ENCODE measurements at places on chromosomes 12 and 14.

DNA sequence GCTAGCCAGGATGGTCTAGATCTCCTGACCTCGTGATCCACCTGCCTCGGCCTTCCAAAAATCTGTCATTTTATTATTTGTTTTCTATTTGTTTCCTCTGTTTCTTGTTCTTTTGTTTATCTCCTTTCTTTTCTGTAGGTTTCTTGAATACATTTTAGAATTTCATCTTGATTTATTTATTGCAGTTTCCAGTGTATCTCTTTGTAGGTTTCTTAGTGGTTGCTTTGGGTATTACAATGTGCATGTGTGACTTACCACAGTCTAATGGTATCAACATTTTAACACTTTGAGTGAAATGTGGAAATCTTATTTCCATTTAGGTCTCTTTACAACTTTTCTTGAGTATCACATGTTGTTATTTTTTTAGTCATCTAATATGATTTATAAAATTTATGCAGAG is 29.9 kb upstream of the MUCL1 start:
- DNase-seq, result no peak

GRCh38 chr12:27852742-27853141 is 72.7 kb upstream of the MANSC4 start:
- no peak for DNase-seq

GRCh38 chr14:98932431-98933325 is 339.3 kb downstream of the BCL11B start:
- DNase-seq, result no peak

DNA sequence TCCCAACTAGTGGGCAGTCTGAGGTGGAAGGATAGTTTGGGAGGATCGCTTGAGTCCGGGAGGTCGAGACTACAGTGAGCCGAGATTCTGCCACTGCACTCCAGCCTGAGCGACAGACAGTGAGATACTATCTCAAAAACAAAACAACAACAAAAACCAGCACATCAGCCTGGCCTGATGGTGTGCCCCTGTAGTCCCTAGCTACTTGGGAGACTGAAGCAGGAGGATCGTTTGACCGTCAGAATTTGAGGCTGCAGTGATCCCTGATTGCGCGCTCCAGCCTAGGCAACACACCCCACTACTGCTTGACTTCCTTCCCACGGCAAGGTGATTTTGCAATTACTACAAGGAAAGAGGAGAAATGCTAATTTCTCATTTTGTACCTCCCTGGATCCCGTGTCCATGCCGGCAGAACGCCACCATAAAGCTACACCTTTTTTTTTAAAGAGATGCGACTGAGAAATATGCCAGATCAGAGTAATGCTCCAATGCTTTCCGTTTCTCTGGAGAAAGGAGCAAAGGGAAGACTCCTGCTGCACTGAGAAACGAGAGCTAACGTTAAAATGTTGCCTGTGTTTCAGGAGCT is 672 bp upstream of the SCFD1 start:
- no peak for DNase-seq

- no peak for DNase-seq
Measured at GRCh38 chr14:37466623-37467088, 128.4 kb downstream of the FOXA1 start.

- no peak for DNase-seq
Measured at GRCh38 chr14:22656226-22656625, 12.1 kb upstream of the OR6J1 start.

GRCh38 chr12:45350861-45351260 is 135.0 kb downstream of the ANO6 start:
- no peak for DNase-seq

DNA sequence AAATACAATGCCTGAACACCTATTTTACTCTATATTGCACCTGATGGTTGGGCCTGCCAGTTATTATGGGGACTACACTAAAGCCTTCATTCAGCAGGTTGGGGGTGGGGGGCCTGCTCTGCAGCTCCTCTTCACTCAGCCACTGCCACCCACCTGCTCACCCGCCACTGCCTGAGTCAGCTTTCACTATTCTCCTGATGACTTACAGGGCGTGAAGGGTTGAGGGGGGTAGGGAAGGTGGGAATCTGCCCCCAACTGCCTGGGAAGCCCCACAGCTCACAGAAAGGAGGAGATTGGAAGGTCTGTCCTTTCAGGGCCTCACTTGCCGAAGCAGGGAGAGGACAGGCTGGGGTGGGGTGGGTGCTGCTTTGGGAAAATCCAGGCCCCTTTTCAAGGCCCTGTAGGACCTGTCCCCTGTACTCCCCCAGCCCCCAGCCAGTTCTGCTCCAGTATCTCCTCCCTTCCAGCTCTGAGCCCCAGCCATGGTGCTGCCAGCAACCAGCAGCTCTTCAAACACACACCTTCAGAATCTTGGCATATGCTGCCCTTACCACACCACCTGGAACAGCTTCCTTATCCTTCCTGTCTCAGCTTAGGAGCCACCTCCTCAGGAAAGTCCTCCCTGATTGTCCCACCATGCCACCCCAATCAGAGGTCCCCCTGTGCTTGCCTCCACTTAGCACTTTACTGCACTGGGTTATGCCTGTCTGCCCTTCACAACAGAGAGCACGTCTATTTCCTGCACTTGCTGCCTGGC is 33.1 kb downstream of the IRF2BPL start:
- no peak for DNase-seq

GRCh38 chr12:24297516-24297915 is 348.0 kb upstream of the SOX5 start:
- no peak for DNase-seq

DNA sequence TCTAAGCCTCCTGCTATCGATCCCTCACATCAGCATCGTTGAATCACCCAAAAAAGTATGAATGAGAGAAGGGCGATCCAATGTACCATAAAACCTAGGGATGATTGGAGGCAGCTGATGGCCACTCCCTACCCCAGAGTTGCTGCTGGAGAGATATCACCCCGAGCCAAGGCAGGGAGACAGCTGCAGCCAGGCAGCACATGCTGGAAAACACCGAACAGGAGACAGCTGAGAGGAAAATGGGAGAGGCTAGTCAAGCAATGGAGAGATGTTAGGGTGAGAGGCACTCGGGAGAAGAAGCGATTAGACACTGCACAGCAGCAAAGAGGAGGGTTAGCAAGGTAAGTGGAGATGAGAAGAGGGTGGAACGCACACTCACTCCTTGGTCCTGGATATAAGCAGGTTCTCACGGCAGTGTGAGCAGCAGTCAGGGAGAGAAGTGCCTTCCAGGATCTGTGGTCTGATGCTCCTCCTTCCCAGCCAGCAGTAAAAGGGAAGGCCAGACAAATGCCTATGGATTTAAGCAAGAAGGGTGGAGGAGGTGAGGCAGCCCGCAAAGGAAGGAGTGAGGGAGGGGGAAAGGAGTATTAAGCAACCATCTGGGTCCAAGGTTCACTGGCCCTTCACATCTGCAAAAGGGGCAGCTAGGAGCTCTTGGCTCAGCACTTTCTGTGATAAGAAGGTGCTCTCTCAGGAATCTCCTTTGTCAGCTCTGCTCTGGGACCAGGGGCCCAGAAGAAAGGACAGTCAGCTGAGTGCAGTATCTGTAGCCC is at the start of gene SLC7A7:
Gene SLC7A7 (minus strand): TSS at position 495 of the 773 bp plus-strand sequence. CDS start 2,037 bp downstream, outside the sequence.
- DNase-seq, result no peak

- no peak for DNase-seq
Measured at GRCh38 chr14:31690056-31690455, 128.9 kb downstream of the NUBPL start.

GRCh38 chr14:68723808-68724268 is 69.0 kb downstream of the ZFP36L1 start:
- DNase-seq, result no peak

GRCh38 chr12:64036414-64036813 is 185.7 kb downstream of the KICS2 start:
- no peak for DNase-seq

Data from non-pigmented ciliary epithelial cell (primary cell).